ENCODE measurements at places on chromosomes 4 and X.

GRCh38 chrX:46325312-46325877, 219.8 kb downstream of the ZNF674 start:
- peak; percentile 88 for DNase-seq

GRCh38 chrX:50638123-50638522, 167.5 kb upstream of the DGKK start:
- no peak for DNase-seq

DNA sequence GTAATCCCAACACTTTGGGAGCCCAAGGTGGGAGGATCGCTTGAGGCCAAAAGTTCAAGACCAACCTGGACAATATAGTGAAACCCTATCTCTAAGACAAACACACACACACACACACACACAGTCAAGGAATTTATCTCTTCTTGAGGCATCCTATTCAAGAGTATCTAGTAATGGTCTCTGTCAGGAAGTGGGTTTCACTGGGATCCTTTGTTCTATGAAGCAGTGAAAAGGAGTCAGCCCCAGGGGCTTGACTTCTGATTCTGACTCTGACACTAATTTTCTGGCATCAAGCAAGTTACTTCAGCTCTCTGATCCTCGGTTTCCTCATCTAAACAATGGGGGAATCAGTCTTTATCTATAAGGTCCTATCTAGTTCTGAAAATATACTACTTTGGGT, 34.8 kb downstream of the UTP14A start:
- DNase-seq = no peak

DNA sequence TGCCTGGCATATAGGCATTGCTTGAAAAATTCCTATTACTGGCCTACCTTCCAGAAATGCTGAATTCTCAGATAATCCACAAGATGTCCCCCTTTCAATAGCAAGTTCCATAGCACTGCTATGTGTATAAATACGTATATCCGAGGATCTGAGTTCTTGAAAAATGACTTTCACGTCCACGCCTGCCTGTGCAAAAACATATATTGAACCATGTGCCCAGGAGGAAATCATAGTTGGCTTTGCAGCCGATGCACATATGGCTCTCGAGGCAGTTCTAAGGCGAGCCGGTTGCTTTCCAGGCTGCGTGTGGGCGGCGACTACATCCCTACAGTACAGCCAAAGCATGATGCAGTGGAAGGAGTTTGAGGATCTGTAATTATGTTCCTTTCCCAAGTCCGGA, 55.4 kb upstream of the ESX1 start:
- DNase-seq = peak; percentile 14

DNA sequence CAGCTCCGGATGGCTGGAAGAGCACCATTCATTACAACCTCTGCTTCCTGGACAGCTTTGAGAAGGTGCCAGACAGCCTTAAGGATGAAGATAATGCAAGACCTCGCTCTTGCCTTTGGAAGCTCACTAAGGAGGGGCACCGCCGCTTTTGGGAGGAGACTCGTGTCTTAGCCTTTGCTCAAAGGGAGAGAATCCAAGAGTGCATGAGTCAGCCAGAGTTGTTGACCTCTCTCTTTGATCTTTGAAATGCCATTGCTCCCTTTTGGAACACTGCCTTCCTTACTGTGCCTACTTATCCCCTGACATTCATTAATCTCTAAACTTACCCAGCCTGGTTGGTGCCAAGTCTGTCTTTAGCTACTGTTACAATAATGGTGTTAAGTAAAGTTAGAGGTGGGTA, 1.2 kb downstream of the FOXR2 start:
- DNase-seq = no peak

DNA sequence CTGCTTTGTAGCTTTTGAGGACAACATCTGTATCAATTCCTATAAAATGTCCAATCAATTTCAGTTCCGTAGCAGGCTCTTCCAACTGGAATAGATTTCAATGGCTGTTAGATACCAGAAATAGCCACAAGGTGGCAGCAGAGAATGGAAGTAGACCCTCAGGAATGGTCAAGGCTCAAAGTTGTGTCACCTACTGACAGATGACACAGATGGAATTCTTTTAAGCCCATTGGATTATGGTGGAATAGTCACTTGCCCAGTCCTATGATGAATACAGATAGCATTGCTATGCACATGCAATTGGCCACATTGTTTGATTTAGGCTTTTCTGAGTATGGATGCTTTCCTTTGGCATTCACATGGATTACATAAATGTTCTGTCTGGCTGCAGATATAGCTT, 130.4 kb upstream of the RADX start:
- peak; percentile 2 for DNase-seq

- no peak for DNase-seq
These were observed 87.1 kb upstream of the INPP4B start for GRCh38 chr4:142933207-142933606.

DNA sequence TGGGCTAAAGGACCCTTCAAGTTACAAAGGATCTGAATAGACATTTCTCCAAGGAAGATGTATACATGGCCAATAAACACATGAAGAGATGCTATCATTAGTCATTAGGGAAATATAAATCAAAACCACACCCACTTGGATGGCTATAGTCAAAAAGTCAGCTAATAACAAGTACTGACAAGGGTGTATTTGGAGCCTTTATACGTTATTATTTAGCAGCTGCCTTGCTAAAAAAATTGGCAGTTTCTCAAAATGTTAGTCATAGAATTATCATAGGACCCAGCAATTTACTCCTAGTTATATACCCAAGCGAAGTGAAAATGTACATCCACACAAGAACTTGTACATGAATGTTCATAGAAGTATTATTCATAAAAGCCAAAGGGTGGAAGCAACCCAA, 112.7 kb upstream of the DUSP21 start:
- no peak for DNase-seq

GRCh38 chrX:139560221-139560620, 29.7 kb downstream of the F9 start:
- peak; percentile 53 for DNase-seq

- DNase-seq = no peak
These were observed 136.8 kb downstream of the CYLC1 start for GRCh38 chrX:83997781-83998180.

DNA sequence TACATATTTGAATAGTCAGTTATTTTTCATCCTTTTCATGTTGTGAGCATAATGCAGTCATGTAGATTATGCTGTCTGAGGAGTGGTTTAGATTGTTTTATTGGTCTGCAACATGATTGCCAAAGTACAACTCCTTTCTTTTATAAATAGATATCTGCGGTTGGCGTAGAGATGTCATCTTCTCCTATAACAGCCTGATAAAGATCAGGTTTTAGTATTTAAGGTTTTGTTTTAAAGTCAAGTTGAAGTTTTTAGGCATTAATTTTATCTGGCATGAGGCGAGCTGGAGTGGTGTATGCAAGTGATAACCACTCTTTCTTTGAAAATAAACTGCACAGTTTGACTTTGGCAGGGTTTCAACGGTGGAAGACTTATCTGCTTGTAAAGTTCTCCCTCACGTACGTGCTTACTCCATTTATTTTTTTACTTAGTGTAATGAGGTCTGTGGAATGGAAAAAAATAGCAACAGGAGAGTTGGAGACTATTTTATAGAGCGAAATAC, 126.3 kb downstream of the FBXO8 start:
- DNase-seq = no peak

DNA sequence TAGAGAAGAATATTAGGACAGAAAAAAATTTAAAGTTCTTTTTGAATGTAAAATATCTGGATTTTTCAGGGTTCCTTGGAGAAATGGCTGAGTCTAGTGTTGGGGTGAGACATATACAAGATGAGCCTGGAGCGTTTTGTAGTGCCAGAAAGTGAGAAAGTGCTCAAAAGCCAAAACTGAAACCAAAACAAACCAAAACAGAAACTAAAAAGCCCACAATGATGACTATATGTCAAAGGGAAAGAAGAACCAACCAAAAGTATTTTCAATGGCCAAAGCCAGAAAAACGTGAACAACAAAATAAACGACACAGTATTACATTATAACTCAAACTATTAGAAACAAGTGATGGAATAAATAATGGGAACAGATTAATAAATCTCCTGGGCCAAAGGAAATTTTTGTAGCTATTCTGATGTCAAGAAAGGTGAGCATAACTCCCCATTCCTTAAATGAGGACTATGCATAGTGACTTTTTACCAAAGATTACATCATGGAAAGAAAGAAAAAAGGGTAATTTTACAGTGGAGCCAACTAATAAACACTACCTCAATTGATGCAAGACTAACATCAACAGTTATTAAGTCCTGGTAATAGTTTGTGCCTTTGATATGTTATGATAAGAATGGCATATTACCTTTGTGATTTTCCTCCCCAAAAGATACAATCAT, 1137.6 kb downstream of the C4orf33 start:
- DNase-seq = no peak

- DNase-seq = peak; percentile 88
These were observed at the start of gene UCHL1 for GRCh38 chr4:41256740-41257256. UCHL1 (plus strand) TSS chr4:41256928; CDS start chr4:41256977, 49 bp downstream.

DNA sequence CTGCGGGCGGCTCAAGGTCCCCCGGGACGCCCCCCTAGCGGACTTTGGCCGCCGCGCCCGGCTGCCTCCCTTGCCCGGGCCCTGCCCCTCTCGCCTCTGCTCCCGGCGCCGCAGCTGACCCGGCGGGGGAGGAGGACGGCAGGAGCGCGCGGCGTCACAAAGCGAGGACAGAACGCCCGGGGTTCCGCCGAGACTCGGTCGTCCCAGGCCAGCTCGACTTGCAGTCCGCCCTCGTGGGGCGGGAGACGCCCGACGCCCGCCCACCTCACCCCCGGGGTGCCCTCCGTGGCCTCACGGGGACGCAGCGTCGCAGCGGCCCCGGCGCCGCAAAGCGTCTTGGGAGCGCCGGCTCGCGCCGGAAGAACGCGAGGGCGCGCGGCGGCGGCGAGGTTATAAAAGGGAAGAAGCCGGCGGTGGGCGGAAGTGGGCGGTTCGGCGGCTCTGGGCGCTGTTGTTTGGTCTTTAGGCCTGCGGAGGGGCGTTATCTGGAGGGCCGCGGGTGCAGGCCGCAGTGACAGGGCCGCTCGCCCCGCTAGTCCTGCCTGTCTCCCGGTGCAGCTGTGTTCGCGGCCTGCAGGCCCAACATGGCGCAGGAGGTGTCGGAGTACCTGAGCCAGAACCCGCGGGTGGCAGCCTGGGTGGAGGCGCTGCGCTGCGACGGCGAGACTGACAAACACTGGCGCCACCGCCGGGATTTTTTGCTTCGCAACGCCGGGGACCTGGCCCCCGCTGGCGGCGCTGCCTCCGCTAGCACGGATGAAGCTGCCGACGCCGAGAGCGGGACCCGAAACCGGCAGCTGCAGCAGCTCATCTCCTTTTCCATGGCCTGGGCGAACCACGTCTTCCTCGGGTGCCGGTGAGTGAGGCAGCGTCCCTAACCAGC, at the start of gene CDKN2AIP:
TSS of gene CDKN2AIP (plus strand) at position 423 of the 883 bp plus-strand sequence. CDS start at position 585, 162 bp downstream.
- peak; percentile 81 for DNase-seq

DNA sequence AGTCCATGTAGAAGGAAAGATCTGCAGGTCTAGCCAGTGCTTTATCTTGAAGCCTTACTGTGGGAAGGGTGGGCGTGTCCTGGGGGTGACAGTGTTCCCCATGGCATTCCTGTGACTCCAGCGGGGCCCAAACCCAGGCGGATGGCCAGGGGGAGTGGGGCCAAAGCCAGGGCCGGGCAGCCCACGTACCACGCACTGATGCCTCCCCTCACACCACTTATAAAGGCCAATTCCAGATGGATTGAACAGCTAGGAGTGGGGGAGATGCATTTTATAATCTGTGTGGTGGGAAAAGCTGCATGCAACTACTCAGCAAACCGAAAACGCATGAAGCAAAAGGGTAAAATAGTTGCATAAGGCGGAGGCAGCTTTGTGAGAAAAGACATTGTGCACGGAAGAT, 36.4 kb downstream of the NELFA start:
- no peak for DNase-seq

- DNase-seq = peak; percentile 96
These were observed 202.0 kb downstream of the DCLK2 start for GRCh38 chr4:150280081-150280895.

DNA sequence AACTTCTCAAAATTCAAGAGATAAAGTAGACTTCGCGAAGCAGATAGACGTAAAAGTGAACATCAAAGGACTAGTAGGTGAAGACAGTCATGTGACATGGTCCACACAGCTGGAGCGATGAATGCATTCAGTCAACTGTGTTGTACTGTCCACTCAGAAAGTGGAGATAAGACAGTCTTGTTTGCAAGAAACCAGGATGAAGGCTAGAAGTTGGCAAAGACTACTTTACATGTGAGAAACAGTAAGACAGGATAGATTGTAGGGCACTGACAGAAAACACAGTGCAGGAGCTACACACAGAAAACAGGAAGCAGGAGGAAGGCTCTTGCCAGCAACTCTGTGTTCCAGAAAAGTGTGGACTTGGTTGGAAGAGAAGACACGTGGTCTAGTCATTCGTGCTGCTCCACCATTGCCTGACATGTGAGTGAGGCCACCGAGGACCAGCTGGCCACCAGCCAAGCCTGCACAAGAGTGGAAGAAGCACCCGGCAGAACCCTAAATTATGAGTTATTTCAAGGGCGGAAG, 78.9 kb downstream of the FAT1 start:
- DNase-seq = peak; percentile 23

DNA sequence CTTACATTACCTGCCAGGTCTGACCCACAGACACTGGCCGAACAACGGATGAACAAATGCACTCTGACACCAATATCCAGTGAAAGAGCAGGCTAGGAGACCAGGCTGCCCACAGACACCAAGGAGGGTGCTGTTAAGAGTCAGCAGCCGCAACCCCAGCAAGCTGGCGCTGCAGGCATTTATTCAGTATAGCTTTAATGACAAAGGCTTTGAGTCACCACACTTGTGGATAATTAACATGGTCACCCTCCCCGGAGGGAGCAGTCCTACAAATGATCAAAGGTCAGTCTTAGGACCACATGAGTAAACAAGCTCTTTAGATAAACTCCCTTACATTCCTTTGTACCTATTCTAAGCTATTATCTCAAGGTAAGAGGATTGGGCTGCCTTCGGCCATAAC, 368.5 kb upstream of the GRID2 start:
- no peak for DNase-seq

DNA sequence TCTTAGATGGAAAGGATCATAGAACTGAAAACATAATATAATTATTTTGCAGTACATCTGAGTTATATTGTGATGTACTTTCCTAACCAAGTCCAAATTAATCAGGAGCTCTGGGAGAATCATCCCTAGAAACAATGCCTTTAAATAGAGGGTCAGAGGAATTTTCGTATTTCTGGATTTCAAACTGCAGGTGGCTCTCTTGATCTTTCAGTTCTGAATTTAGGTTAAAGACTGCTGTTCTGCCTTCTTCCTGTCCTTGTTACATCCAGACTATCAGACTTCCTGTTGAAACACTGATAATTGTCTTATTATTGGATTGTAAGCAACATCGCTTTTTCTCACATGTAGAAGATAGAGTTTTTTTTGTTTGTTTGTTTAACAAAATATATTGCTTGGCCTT, 142.7 kb downstream of the RPA4 start:
- no peak for DNase-seq

DNA sequence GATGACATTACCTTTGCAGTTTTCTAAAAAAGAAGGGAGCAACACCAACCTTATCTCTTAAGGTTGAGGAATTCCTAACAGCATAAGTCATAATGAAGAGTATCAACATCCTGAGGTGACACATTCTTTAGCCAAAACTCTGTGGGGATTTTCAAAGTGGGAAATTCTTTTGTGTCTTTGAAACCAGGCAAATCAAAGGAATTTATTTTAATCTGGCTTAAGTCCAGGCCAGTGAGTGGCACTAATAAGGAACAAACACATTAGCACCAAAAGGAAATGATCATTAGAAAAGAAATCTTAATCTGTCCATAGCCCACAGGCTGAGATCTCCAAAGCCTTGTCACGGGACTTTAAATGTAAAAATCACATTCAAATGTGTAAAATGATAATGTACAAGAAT, 110.1 kb downstream of the LARP7 start:
- no peak for DNase-seq

- DNase-seq = no peak
These were observed 73.4 kb downstream of the ANAPC4 start for GRCh38 chr4:25450491-25450901.
